HEK293T (cell line): ENCODE measurements at places on chromosomes 6 and 20.

GRCh38 chr20:53735536-53736050 lies 142.0 kb upstream of the ZNF217 start:
- DNase-seq, result no peak

DNA sequence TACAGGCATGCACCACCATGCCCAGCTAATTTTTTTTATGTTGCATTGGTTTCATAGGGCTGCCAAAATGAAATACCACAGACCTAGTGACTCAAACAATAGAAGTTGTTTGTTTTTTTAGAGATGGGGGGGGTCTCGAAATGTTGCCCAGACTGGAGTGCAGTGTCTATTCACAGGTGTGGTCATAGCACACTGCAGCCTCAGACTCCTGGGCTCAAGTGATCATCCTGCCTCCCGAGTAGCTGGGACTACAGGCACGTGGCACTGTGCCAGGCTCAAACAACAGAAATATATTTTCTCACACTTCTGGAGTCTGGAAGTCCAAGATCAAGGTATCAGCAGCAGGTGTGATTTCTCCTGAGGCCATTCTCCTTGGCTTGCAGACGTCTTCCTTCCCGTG lies 6.6 kb upstream of the SLC16A10 start:
- no peak for DNase-seq

DNA sequence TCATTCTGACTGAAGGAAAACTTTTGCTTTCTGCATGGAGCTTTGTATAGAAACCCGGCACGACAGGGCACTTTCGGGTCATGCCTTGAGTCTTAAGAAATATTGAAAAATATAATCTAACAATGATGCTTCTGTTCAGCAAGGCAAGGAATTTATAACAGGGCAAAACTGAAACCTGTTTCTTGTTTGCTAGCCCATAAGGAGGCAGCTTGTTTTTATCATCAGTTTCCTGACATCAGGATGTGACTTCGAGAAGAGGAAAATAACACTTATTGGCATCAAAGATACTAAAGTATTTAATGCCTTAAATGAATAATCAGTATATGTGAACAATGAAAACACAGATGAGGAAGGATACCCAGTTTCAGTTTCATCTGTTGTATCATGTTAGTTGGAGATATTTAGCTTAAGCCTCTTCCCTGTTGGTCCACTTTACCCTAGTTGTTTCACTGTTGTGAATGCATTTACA lies 146.5 kb downstream of the CDKAL1 start:
- no peak for DNase-seq

- DNase-seq, result no peak
Measured at GRCh38 chr20:35461620-35462019, 6.2 kb downstream of the CEP250 start.

DNA sequence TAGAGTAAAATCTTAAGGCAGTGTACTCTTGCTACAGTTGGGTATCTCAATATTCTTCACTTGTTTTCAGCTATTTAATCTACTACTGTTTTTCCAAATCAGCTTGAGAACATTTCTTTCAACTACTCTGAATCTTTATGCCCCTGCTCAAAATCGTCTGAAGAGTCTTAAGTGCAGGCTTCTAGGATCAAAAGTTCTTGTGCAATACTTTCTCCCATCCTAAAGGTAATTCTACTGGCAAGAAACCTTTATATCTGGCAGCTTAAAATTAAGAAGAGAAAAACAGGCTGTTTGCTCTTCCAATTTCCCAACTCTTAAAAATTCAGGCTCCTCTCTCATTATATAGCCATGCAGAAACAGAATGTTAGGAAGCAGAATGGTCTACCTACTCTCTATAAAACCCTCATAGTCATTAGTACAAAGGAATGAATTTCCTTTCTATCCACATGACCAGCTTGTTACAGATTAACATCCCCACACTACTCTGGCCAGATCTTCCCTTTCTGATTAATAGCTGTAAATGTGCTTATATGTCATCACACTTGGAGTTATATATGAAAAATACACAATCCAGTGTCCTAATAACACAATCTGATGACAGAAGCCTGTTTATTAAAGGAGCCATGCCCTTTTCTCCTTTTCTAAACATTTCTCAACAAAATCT lies 122.2 kb upstream of the FAM184A start:
- no peak for DNase-seq

DNA sequence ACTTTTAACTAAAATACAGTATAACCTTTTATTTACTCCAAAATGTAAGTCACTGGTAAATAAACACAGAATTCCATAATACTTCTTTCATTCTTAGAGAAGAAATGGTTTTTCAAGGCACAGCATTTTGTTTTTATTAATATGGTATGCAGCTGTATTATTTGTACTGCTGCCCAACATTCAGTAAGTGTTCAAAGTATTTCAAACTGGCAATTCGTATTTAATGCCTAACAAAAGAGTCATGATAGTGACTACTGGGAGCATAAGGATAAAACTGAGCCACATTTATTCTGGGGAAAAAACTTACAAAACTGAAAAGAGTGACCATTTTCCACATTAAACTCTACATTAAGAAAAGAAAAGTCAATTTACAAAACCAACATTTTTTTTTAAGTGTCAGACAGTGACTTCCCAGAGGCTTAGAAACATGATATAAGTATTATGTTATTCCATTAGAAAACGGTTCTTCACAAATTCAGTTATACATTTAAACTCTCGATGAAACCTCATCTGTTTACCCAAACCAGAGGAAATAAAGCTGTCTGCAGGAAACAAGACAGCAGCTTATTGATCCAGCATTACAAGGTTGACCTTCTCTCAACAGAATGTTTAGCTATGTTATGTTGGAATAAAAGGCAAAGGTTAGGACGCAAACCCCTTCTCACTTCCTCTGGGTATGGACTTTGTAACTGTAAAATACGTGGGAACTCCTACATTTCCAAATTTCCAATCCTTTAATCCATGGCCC lies 24.3 kb downstream of the EPB41L2 start:
- DNase-seq, result no peak

DNA sequence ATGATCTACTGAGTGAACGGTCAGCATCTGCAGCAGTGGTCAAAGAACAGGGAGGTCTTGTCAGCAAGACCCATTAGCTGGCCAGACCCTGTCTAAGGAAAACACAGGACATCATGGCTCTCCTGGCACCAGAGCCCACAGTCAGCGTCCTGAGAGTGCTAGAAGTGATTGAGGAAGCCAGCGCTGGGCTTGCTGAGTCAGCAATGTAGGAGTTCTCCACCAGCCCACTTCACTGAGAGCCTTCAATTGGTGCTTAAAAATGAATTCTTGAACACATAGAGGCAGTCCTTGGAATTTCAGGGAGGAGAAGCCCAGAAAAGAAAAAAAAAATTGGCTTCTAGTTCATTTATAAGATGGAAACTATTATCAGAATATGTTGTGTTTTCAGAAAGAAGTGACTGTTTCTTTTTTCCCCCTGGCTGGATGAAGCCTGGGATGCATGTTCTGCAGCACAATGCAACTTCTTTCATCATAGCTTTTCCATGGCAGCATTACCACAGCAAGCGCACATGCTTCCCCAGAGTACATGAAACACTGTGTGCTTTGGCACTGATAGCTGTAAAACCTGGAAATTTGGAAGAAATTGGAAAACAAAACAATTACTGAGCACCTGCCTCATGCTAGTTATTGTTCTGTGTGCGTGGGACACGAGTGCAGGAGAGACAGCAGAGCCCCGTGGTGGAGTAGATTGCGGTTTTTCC lies 899.9 kb downstream of the C6orf118 start:
- no peak for DNase-seq

- no peak for DNase-seq
Measured at GRCh38 chr6:113361014-113361645, 496.0 kb upstream of the MARCKS start.

- DNase-seq, result no peak
Measured at GRCh38 chr6:7879980-7880717, 30.4 kb downstream of the TXNDC5 start.

DNA sequence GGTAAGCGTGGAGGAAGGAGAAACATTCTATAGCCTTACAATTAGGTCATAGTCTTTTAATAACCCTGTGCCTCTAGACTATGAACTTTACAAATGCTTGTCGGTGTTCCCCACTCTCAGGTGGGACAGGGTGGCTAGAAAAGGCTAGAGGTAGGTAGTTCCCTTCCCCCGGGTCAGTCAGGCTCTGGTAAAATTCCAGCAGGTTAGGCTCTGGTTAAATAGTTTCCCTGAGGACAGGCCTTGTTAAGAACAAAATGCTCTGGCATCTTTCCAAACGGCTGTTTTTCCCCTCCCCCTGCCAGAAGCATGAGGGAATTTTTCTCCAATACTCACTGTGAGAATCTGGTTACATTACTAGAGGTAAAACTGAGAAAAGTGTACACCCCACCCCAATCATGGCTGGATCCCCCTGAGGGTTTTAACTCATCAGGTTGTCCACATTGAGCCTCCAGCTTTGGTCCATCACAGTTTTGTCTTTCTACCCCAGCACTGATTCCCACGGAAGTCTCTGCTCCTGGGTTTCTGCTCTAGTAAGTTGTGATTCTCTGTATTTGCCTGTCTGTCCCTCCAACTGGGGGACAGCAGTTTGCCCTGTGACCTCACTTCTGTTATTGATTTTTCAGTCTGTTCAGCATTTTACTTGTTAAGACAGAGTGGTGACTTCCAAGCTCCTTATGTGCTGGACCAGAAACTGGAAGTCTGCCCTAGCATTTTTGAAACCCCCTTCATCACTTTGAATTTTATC lies 84.7 kb upstream of the ADGRF1 start:
- DNase-seq, result no peak

GRCh38 chr6:5338177-5338960 lies 77.1 kb downstream of the FARS2 start:
- DNase-seq, result no peak

DNA sequence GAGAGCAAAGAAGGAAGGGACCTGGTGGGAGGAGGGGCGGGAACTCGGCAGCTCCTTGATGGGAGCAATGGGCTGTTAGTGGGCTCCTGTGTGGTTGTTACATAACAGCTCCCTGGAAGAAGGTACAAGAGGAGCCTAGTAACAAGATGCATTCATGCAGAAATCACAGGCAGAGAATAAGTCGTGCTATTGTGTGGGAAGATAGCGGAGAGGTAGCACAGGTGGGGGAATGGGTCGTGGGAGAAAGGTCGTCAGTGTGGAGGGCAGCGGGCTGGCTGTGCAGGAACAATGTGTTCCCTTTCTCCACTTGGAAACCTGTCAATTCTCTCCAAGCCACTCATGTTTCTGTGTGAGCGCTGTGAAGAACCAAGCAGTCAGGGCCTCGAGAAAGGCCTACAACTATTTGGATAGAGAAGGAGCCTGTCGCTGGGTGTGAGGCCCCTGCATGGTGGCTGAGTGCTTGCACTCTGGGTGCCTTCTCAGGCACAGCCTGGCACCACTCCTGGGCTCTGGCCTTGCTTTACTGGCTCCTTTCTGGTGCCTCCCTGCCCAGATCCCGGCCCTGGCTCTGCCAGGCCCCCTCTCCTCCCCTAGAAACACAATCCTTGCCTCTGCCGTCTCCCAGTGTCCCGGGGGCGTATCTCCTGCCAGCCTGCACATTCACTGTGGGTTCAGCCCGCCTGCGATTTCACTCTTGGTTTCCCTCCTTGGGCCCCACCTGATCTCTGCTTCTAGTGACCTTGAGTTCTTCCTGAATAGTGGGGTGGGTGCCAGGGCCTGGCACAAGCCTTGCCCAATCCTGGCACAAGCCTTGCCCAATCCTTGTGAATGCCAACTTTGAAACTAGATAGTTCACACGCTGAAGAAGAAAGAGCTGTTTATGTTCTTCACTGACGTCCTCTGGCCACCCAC lies 7.4 kb upstream of the FGD2 start:
- no peak for DNase-seq

DNA sequence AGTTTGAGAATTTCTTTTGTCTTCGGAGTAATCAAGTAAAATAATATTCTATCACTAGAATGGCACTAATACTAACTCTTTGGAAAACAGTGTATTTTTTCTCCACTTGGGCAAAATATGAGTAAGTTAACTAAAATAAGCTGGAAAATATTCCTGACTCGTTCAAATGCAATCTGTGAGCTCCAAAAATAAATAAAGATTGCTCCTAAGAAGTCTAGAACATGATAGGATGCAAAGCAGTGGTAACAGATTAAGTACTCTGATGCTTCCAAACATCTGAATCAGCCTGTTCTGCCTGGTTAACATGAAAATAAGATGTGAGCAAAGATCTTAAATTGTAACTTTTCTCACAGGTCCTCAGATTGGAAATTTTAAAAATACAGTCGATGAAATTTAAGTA lies 285.1 kb upstream of the ID4 start:
- no peak for DNase-seq

DNA sequence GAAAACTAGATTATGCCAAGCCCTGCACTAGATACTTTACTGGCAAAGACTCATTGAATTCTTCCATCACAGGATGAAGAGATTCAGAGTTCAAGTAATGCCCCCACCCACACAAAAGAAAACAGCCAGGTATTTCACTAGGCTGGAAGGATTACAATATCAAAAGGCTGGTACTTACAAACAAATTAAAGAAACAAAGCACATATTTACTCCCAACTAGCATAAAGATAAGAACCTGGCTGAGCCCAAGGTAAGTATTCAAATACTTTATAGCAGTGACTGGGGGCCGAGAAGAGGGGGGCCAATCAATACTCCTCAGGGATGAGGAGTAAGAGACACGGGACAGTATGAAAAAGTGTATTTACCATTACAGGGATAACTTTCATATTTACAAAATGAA lies 3.7 kb downstream of the ACOT8 start:
- no peak for DNase-seq

- DNase-seq, result no peak
Measured at GRCh38 chr6:79612457-79612856, 18.7 kb upstream of the SH3BGRL2 start.

GRCh38 chr6:63862486-63863198 lies 227.0 kb downstream of the PHF3 start:
- DNase-seq, result no peak

DNA sequence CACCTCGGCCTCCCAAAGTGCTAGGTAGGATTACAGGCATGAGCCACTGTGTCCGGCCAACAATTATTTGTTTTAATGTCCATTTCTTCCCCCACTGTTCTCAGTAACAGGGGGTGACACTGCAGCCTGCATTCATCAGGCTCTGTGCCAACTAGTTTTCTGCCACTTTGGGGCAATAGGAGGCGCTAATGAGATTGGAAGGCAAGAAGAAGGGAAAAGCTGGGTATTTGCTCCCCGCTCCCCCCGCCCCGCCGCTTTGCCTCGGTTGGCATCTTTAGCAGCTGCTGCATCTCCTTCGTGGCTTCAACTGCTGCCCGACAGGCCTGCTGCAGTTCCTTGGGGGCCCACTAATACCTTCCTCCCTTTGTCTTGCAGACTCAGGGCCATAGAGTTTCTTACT lies 35.0 kb upstream of the MDGA1 start:
- DNase-seq, result no peak

DNA sequence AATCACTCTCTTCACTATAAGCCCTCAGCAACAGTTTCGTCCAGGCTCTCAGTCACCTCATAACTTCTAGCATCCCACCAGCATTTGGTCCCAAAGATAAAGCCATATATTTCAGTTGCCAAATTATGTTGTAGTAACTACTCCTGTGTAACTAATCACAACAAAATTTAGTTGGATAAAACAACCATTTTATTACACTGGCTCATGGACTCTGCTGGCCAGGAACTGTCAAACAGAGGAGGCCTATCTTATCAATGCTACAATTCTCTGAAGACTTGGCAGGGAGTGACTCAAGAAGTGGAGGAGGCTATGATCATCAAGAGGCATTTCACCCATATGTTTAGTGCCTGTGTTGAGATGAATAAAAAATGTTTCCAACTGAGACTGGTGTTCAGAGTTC lies 1082.3 kb upstream of the GJE1 start:
- DNase-seq, result no peak

- no peak for DNase-seq
Measured at GRCh38 chr6:159414711-159415110, 245.5 kb downstream of the FNDC1 start.

- DNase-seq, result no peak
Measured at GRCh38 chr6:36829919-36830544, 9.2 kb downstream of the CPNE5 start.

GRCh38 chr6:105492706-105493673 lies 90.1 kb upstream of the PREP start:
- DNase-seq, result no peak
